NCI-H446 treated with DMSO at 0.1 percent for 48 hours (cell line): ENCODE measurements at places on chromosomes 2 and 18.

GRCh38 chr2:47009253-47009767 lies 93.7 kb upstream of the MCFD2 start:
- no peak for DNase-seq

GRCh38 chr2:227374158-227374557 lies 4.9 kb downstream of the TM4SF20 start:
- DNase-seq = no peak

- no peak for DNase-seq
These were observed 26.0 kb downstream of the PLEK start for GRCh38 chr2:68391099-68391498.

- no peak for DNase-seq
These were observed 123.7 kb downstream of the MAP4K4 start for GRCh38 chr2:101821059-101821805.

DNA sequence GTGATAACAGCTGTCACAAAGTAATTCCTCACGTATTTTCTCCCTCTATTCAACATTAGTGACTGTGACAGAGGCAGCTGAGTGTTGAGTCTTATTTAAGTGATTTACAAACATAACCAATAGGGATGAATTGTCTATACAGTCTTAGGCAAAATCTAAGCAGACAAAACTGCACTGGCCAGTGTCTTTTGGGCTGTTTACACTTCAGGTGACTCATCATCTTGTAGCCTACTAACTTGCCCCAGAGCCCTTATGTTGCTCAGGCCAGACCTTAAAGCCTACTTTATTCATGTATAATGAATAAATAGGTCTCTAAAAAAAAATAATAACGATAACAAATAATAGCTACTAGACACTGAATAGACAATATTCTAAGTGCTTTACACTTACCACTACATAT lies 17.2 kb downstream of the THOC1 start:
- no peak for DNase-seq
